Stimulated activated CD8-positive, alpha-beta memory T cell treated with anti-CD3 and anti-CD28 coated beads, Interleukin-7, amount 100 ng/mL, for 24 hours (primary cell): ENCODE measurements at places on chromosomes 11 and 22.

GRCh38 chr11:19442554-19442910 is 201.8 kb upstream of the E2F8 start:
- DNase-seq = no peak

DNA sequence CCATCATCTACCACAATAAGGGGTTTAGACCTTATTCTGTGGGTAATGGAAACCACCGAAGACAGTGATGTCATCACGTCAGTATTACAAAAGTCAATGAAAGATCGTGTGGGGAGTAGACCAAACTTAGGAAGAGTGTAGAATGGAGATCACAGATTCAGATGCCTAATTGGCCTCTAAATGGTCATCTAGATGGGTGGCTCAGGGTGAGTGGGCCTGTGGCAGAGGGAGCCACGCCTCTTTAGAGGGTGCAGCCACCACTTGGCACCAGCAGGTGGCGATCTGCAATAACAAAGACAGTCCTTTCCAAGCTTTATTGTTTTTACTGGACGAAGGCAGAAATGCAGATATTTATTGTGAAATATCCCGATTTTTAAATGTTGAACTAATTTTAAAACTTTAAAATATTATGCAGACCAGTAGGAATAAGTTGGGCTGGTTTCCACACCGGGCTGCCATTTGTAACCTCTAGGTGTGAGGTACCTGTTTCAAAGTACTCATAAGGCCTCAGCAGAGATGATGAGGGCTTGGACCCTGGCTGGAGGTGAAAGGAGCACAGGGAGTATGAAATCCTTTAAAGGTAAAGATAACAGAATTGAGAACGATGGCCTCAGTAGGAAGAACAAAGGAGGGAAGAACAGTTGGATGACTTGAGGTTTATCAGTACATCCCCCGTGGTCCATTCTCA is 222.0 kb downstream of the DBX1 start:
- no peak for DNase-seq

DNA sequence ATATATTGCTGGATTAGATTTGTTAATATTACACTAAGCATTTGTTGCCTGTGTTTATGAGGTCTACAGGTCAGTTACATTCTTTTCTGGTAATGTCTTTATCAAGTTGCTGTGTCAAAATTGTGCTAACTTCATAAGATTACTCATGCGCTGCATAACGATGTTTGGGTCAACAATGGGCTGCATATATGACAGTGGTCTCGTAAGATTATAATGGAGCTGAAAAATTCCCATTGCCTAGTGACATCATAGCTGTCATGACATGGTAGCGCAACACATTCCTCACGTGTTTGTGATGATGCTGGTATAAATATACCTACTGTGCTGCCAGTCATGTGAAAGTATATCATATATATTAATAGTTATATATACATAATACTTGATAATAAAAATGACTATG is 34.2 kb downstream of the POLD3 start:
- no peak for DNase-seq

DNA sequence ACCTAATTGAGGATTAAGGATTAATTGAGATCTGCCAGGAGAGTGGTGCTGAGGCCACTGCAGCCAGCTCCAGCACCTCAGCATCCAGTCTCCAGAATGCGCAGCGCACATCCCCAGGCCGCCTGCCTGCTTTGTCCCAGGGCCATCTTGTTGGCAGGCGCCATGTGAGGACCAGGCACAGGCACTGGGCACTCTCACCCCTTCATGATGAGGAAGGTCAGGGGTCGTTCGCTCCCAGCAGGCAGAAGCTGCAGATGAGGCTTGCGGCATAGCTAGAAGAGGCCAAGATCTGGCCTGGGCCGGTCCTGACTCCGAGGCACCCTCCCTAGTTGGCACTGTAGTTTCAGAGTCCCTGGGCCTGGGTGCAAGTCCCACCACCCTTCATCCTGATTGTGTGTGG is 6.4 kb downstream of the CABP2 start:
- DNase-seq = no peak

- no peak for DNase-seq
Observed at GRCh38 chr11:67562963-67563704, 20.5 kb upstream of the GSTP1 start.

DNA sequence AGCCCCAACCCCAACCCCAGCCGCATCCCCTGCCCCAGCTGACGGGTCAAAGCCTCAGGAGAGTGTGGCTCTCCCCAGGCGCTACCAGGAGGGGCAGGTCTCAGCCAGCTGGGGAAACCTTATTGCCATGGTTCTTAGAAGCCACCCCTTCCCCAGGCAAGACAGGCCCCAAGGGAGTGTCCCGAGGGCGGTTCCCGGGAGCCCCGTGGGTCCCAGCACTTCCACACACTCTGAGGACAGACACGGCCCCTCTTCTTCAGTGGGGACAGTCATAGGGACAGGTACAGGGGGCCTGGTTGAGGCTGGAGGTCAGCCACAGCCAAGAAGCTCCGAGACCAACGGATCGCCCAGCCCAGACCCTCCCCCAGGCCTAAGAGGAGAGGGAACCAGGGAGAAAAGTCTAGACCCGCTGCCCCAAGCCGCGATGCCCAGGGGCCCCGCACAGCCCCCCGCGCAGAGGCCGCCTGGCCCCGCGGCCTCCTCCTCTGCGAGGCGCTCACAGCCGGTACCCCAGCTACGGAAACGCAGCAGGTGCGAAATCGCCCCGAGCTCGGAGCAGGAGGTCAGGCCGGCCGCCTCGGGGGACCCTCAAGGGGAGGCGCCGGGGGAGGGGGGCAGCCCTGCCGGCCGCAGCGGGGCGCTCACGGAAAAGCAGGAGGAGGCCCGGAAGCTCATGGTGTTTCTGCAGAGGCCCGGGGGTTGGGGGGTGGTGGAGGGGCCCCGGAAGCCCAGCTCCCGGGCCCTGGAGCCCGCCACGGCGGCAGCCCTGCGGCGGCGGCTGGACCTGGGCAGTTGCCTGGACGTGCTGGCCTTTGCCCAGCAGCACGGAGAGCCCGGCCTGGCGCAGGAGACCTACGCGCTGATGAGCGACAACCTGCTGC is 2.6 kb downstream of the KLHDC7B start:
- DNase-seq = no peak

DNA sequence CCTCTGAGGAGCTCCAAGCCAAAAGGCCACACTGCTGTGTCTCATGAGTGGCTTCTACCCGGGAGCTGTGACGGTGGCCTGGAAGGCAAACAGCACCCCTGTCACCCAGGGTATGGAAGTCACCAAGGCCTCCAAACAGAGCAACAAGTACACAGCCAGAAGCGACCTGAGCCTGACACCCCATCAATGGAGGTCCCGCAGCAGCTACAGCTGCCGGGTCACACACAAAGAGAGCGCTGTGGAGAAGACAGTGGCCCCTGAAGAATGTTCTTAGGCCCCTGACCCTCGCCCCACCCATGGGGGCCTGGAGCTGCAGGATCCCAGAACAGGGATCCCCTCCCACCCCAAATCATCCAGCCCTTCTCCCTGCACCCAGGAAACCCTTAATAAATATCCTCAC is 4.9 kb downstream of the RFPL2 start:
- DNase-seq = no peak

- DNase-seq = no peak
Observed at GRCh38 chr11:14448240-14448639, 51.4 kb downstream of the COPB1 start.

DNA sequence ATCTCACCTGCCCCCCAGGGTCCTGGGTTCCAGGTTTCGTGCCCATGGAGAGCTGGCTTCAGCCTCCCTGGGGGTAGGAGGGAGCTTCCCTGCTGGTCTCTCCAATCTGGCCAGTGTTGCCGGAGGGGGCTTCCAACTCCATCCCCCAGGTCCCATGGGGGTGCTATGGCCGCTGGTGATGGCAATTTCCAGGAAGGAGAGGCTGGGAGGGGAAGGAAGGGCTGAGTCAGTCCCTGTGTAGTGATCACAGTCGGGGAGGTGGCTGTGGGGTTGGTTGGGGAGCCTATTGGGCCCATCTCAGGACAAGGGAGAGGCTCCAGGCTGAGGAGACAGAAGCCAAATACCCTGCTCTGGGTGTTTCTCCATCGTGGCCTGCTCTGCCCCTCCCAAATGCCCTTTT is 5.7 kb upstream of the CDC42EP2 start:
- no peak for DNase-seq

- no peak for DNase-seq
Observed at GRCh38 chr22:49959782-49960158, 802 bp upstream of the PIM3 start.

DNA sequence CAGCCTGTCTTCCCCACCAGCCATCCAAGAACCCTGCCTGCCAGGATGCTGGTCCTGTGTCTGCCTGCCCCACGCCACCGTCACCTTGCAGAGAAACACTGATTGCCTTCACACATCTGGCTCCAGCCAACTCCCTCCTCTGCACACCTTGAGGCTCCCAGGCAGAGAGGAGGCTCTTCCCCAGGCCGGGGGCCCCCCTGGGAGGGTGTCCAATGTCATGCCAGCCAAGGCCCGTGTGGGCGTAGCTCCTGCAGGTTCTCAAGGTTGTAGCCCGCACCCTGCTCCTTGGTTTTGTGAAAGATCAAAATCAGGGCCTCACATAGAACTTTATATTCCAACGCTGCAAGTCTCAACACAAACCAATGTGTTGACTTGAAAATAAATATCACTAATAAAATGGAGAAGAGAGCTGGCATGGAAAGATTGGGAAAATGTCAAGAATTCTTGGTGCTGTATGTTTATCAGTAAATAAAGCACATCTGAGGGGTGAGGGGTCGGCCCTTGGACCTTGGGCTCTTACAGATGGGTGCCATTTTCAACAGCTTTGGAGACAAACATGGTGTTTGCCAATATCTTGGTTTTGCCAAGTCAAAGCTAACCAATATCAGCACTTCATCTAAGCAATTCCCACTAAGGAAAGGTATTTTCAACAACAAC is 6.7 kb upstream of the PPARA start:
- DNase-seq = no peak

GRCh38 chr22:20576445-20576816 is 69.0 kb downstream of the MED15 start:
- DNase-seq = no peak

DNA sequence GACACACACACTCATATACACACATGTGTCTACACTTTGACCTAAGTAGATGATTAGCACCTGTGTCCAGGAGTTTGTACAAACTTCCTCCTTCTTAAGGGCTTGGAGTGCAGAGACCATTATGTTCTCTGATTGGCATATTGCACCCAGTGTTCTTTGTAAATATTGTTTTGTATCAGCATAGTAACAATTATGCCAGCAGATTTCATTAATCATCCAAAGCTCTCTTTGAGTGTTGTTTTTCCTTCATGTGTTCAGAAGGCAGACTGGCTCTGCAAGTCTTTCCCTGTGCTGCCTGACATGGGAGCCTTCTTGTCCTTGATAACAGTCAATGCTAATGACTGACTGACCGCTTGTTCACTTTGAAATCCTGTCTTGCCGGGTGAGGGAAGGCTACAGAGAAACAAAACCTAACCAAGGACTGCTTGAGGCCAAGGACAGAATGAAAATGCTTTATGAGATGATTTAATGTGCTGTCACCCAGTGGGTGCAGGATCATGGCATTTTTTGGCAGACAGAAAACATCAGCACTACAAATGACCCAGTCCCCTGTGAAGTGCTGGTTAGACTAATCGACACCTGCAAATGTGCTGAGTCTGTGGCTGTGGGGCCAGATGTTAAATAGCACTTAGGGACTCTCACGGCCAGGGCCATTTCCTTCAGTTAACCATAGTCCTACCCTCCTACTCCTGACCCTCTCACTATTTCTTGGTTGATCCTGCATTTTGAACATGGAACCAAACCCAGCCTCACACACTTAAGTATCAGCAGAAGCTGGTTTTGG is 6.6 kb upstream of the BARX2 start:
- no peak for DNase-seq

DNA sequence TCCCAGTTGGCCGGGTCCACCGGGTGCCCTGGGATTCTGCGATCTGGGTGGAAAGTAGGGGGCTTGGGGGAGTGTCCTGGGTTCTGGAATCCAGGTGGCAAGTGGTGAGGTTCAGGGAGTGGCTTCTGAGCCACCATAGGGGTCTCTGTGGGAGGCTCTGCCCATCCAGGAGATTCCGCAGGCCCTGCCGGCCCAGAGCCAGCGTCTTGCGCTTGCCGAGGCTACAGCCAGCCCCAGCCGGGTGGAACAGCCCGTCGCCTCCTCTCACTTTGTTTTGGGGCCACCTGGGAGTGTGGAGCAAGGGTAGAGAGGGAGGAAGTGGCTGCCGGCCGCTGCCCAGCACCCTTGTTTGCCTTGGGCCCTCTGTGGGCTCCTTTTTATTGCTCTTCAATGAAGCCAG is 60.6 kb upstream of the PPP6R3 start:
- DNase-seq = no peak

DNA sequence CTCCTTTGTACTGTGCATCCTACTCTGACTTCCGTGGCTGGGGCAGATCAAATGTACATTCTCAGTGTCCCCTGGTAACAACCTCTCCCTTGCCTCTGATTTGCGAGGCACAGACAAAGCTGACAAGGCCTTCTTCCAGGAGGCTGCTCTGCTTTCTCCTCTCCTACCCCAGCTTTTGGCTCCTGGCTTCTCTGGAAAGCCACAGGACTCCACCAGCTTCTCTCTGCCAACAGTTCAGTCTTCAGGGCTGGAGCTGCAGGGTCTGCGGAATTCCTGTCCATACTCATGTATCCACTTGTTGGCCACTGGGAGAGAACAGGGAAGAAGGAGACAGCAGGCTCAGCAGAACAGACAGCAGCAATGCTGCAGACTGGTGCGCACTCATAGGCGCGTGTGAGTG is 44.4 kb downstream of the P4HA3 start:
- no peak for DNase-seq

DNA sequence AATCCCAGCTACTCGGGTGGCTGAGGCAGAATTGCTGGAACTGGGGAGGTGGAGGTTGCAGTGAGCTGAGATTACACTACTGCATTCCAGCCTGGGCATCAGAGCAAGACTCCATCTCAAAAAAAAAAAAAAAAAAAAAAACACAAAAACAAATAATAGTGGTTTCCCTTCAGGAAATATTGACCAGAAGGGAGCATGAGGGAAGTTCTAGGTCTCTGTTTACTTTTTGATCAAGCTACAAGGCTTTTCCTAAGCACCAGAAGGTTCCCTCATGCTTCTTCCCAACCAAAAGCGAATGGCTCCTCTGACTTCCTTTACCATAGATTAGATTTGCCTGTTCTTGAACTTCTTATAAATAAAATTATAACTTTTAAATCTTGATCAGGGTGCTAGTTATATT is 18.3 kb downstream of the MYO18B start:
- no peak for DNase-seq

GRCh38 chr22:48314073-48314472 is 1513.6 kb downstream of the BRD1 start:
- no peak for DNase-seq

- no peak for DNase-seq
Observed at GRCh38 chr11:118910309-118911112, 15.2 kb downstream of the BCL9L start.

DNA sequence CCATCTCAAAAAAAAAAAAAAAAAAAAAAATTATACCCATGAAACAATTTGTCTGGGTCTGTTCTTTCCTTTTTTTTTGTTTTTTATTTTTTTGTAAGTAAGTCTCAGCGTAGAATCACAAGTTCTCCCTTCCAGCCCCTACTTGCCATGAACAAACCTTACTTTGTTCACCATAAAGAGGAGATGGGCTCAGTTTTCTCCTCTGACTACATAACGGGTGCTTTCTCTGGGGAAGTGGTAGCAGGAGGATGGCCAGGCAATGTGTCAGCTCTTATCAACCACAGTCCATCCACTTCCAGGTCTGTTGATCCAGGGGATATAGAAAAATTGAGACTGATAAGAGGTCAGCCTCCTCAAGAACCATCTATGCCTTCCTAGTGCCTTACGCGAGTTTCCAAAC is 11.0 kb downstream of the ASCC2 start:
- DNase-seq = no peak
